ENCODE measurements at places on chromosomes 3 and 15. TPM values are rescaled to one million over a fixed set of nuclear protein-coding genes. Genes with fewer than 3 reads are reported as not detected.

DNA sequence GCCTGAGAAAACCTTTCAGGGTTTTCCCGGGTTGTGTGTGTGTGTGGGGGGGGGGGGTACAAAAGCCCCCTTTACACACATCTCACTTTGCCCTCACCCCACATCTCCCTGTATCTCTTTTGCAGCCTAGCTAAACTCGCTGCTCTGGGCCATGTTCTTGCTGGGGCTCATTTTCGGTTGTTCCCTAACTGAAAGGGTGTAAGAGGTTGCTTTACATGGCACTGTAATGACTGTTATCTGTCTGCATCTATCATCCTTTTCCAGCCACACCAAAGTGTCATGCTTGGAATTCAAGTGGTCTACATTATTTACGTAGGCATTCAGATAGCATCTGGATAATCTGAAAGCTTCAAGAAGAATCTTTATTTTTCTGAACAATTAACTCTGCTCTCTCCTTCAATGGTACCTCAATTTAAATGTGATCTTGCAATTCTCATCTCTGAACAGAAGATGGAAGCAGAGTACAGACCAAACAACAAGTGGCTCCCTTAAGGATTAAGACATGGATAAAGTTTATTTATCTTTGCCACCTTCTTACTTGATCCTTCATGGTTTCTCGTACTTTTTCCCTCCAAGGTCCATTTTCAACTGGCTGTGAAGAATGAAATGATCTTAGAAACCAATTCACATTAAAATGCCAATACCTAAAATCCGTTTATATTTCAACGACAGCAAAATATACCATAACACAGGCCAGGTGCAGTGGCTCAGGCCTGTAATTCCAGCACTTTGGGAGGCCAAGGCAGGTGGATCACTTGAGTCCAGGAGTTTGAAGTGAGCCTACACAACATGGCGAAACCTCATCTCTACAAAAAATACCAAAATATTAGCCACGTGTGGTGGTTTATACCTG, 34.9 kb downstream of the DCLK3 start:
- DNase-seq, result no peak

GRCh38 chr3:58613236-58614132, 36.3 kb upstream of the FAM107A start:
- DNase-seq, result no peak

DNA sequence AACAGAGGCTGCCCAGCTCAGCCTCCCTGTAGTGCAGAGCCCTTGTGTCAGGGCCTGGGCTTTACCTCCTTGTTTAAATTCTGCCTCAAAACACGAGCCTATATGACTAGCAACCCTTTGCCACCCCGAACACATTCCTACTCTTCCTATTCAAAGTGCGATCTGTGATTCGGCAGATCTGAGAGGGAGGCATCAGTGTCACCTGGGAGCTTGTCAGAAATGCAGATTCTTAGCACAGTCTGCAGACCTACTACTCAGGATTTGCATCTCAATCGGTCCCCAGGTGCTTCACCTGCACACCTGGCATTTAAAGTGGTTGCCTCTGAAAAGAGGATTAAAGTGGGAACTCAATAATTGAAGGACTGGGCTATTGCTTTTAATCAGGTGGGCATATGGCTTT, 273.2 kb upstream of the TOPAZ1 start:
- no peak for DNase-seq

GRCh38 chr15:42358141-42358540, 1.2 kb upstream of the CAPN3 start:
- no peak for DNase-seq

SCAMP5 gene
- total RNA-seq, result 11.4 TPM

DNA sequence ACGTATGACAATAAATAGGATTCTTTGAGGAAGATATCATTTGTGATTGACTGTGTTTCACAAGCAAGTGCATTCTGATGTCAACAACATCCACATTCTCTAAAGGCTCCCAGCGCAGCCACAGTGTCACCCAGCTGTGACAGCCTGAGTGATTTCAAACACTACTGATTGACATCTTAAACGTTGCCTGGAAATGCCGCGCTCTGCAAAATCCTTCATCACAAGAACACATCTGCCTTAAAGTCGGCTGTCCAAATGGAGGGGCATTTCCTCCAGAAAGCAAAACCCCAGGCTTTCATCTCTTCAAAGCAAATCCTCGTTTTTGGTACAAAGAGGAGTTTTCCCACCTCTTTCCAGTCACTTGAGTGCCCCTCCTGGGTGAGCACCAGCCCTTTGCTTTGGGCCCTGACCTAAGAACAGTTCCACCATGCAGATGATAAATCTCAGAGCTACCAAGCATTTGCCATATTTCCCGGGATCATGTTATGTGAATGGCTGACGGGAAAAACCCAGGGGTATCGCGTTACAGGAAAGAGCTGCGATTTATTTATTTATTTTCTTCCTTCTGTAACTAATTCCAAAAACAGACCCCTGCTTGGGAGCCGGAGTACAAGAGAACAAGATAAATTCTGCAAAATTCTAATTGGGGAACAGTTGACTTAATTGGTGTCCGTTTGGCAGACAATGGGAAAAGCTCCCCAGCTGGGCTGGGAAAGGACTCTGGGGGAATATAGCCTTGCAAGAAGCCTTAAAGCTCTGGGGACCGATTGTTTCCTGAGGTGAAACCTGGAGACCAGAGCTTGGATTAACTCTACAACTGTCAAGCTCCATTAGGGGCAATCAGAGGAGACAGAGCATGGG, 703.8 kb upstream of the NR2F2 start:
- no peak for DNase-seq

U2SURP gene
- 142 TPM for total RNA-seq

DNA sequence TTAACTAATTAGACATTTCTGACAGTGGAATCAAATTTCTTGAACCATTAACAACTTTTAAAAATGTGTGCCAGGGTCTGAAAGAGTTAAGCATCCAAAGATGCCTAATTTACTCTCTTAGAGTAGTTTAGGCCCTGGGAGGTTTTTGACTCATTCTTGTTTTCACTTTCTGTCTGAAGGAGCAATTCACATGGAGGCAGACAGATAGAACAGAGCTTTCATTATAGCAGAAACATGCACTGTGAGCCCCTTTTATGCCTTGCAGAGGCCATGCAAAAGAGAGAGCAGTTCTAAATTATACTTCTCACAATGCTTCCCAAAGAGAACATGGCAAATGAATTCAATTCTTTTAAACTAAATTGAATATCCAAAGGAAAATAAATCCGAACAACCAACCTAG, 554.8 kb downstream of the MFSD1 start:
- DNase-seq, result no peak

DNA sequence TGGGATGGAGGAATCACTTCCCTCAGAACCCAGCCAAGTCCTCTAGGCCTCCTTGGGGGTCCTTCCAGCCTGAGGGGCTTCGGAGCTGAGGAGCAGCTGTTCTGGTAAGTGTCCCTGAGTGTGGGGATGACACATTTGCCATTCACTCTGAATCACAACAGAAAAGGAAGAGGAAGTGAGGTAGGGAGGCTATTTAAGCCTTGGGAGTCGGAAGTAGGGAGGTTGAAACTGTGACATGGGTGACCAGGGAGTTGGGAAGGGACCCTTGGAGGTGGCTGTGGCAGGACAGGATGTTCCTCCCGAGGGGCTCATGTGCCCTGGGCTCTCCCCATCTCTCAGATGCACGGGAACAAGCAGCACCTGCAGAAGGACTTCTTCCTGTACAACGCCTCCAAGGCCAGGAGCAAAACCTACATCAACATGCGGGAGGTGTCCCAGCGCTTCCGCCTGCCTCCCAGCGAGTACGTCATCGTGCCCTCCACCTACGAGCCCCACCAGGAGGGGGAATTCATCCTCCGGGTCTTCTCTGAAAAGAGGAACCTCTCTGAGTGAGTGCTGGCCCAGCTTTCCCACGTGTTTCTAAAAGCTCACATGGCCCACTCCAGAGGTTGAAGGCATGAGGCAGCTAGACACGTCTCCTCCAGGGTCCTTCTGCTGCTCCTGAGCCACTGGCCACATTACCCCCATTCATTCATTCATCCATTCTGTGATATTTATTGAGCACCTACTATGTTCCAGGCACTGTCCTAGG, 43.3 kb downstream of the CAPN3 start:
- DNase-seq, result no peak

GRCh38 chr15:63233667-63234423, 43.6 kb upstream of the APH1B start:
- DNase-seq, result no peak

GRCh38 chr3:32422943-32423342, 31.3 kb downstream of the CMTM7 start:
- DNase-seq, result no peak

DNA sequence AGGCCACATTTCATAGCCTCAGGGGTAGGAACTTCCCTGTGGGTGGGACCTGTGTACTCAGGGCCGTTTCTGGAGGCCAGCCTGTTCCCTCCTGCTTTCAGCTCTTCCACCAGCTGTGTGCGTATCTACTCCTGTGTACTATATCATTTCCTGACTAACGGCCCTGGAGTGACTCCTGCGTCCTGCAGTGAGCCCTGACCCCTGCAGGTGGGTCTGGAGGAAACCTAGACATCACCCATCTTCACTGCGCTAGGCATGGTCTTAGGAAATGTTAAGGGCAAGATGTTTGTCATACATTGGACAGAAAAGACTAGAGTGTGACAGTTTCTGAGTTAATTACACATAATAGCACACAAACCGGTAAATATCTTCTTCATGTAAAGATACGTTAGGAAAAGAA, 297.3 kb downstream of the GABRB3 start:
- DNase-seq, result no peak

DNA sequence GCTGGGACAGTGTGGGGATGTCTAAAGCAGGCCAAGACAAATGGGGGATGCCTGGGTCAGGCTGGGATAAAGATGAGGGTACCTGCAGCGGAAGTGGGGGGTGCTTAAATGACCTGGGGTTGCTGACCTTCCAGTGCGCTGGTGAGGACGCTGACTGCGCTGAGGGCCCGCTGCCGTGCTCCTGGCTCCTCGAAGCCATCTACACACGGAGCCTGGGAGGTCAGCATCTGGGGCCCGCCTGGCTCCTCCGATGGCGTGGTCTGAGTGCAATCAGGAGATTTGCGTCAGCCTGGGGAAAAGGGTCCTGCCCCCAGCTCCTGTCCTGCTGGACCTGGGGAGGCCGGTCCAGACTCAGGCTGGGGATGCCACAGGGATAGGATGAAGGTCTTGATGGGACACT, 50.7 kb downstream of the SCN5A start:
- no peak for DNase-seq

GRCh38 chr3:114143817-114144216, 35.0 kb downstream of the DRD3 start:
- DNase-seq, result no peak

- DNase-seq, result no peak
These were observed 142.5 kb upstream of the MBNL1 start for GRCh38 chr3:152126260-152126659.

GRCh38 chr15:68608206-68608843, 29.5 kb downstream of the CORO2B start:
- no peak for DNase-seq

C15orf62 gene
- 2.0 TPM for total RNA-seq

REC114 gene
- not detected for total RNA-seq

DNA sequence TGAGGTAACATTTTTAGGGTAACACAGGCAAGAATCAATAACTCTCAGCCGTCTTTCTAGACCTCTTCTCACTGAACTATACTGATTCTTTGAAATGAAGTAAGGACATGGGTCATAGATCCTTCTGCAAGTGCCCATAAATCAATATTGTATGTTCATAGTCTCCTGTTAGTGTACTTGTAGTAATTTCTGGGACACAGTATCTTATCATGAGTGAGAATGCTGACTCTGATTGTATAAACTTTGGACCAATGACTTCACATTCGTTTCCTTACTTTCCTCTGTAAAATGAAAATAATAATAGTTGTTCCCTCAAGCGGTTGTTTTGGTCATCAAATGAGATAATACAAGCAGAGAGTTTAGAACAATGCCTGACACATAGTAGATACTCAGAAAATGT, 777.1 kb upstream of the GOLIM4 start:
- DNase-seq, result no peak

EOGT gene
- total RNA-seq, result 13.7 TPM

- no peak for DNase-seq
These were observed 298.8 kb upstream of the CTDSPL start for GRCh38 chr3:37562876-37563275.

DNA sequence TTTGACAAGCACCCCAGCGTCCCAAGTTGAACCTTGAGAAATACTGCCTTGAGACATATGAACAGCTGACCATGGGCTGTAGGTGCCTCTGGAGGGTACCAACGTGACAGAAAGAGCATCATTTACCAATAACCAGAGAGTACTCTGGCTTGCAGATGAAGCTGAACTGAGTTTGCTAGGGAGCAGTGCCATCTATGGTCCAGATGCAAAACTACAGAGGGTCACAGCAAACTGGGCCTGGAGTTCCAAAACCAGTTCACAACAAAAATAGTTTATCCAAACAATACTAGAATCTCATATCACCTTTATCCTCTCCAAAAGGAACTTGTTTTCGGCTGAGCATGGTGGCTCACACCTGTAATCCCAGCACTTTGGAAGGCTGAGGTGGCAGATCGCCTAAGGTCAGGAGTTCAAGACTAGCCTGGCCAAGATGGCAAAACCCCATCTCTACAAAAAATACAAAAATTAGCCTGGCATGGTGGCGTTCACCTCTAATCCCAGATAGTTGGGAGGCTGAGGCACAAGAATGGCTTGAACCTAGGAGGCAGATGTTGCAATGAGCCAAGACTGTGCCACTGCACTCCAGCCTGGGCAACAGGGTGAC, 69.3 kb downstream of the CHAC1 start:
- no peak for DNase-seq

SHF gene
- 22.3 TPM for total RNA-seq

XCR1 gene
- not detected for total RNA-seq

DNA sequence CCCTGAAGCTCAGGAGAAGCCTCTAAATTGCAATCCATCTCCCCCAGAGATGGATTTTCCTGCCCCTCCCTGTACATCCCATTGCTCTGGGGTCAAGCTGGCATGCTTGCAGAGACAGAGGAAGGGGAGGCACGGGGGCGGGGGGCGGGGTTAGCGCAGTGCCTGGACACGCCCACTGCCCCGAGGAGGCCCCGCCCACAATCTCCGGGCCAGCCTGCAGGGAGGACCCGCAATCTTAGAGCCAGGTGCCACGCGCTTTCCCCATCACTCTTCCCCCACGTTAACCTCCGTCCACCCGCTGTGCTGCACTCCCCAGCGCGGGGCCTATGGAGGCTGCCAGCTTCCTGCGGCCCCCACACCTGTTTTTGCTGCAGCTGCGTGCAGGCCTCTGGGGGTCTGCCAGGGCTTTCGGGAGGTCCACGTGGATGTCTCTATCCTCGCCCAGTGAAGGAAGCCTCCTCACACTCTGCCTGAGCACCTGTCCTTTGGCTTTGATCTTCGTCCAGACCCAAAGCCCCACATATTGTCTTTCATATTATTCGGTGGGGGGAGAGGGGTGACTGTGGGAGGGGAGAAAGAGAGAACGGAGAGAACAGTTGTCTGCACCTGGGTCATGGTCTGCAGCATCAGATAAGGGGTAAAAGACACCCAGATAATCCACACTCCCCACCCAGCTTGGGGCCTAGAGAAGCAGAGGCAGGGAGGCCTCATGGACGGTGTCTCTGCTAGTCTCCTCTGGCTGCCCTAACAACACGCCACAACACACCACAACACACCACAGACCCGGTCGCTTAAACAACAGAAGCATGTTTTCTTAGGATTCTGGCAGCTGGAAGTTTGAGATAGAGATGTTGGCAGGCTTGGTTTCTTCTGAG, 118.0 kb upstream of the MEF2A start:
- peak; percentile 31 for DNase-seq

GRCh38 chr15:80099241-80099640, 39.8 kb downstream of the ZFAND6 start:
- DNase-seq, result no peak

Measured in activated naive CD4-positive, alpha-beta T cell treated with anti-CD3 and anti-CD28 coated beads, Interleukin-2, amount 50 U/mL, for 72 hours (primary cell).